ENCODE measurements at places on chromosomes 11 and 22.
A peak's percentile ranks its signal among the peaks of the same experiment; 100 is the strongest.

DNA sequence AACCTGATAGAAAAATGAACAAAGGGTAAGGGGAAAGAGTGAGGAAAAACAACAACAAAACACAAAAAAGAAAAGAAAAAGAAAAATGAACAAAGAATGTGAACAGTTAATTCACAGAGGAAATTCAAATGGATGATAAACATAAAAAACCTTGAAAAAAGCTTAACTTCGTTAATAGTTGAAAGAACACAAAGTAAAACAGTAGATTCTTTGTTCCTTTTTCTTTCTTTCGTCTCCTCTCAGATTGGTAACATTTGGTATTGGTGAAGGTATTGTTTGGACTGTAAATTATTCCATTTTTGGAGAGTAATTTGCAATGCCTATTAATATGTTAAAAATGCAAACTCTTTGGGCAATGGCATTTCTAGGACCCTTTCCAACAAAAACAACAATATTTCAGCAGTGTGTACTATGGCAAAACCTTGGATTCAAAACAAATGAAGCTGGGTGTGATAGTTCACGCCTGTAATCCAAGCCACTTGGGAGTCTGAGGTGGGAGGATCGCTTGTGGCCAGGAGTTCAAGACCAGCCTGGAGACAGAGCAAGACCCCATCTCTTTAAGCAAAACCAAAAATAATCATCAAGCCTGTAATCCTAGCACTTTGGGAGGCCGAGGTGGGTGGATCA is 3.3 kb upstream of the BACE1 start:
- no peak for DNase-seq

DNA sequence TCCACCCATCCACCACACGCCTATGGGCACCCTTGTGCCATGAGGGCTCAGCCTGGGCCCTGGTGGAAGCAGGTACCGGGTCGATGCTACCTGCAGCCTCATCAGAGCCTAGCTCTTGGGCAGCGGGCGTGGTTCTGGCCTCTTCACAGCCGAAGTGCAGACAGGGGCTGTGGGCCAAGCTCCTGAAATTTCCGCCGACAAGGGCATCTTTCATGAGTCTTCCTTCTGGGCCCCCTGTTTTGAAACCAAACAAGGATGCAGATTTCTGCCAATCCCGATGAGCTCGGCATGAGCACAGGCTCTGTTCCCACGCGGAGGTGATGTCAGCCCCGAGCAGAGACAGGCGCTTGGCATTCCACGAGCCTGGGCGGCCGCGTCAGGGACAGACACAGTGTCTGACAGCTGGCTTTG is 22.6 kb upstream of the MGAT3 start:
- no peak for DNase-seq

DNA sequence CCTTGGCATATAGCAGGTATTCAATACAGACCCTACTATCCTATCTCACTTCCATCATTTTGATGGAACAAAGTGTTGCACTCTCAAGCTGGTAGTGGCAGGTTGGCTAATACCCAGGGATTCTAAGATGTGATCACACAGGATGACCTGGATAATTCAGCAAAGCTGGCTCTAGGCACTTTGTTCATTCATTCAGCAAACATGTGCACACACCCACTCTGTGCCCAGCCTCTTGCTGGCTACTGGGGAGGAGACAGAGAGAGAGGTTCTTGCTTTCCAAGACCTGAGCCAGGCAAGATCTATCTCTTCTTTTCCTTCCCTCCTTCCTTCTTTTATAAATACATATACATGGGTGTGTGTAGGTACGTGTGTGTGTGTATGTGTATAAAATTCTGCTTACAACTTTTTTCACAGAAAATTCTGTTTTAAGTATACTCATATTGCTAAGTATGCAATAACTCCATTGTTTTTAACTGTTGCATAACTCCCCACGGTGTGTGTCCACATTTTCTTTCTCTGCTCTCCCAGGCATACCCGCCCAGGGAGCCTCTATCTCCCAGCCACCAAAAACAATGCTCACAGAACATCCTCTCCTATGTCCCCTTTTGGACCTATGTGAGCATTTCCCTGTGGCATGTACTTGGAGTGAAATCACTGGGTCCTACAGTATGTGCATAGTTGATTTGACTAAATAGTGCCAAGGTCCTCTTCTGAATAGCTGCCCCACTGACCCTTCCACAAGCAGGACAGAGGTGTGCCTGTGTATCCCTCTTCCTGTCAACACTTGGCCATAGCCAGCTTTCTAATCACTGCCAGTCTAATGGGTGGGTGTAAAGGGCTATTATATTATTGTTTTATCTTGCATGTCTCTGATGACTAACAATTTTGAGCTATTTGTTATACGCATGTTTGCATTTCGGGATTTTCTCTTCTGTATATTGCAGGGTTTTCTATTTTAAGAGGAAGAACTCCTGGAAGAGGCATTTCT is 27.5 kb downstream of the CLPB start:
- no peak for DNase-seq

DNA sequence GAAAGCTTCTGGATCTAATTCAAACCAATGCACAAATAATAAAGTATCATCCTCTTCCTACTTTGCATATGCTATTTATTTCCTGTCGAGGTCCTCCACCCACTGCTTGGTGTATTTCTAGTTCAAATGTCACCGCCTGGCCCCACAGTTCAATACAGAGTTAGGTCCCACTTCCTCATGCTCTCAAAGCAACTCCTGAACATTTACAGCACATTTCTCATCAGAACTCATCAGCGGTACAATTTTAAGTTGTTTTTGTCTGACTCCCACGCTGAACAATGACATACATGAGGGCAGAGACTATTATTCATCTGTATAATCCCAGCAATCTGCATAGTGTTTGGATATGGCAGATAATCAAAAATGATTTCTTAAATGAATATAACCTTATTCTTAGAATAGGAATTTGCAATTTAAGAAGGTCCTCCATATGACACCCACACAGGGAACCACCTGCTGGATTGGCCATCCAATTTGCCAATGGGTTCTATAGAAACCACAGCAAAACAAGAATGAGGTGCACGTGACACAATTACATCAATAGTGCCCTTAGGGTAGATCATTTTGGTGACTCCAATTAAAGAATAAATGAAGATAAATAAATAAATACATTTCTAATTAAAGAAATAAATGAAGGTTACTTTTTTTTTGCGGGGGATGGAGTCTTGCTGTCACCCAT is 54.2 kb downstream of the SLC25A17 start:
- DNase-seq, result no peak

GRCh38 chr11:22802861-22803260 is 26.7 kb downstream of the SVIP start:
- DNase-seq, result no peak

GRCh38 chr11:61522881-61523280 is 14.3 kb downstream of the LRRC10B start:
- DNase-seq, result no peak

DNA sequence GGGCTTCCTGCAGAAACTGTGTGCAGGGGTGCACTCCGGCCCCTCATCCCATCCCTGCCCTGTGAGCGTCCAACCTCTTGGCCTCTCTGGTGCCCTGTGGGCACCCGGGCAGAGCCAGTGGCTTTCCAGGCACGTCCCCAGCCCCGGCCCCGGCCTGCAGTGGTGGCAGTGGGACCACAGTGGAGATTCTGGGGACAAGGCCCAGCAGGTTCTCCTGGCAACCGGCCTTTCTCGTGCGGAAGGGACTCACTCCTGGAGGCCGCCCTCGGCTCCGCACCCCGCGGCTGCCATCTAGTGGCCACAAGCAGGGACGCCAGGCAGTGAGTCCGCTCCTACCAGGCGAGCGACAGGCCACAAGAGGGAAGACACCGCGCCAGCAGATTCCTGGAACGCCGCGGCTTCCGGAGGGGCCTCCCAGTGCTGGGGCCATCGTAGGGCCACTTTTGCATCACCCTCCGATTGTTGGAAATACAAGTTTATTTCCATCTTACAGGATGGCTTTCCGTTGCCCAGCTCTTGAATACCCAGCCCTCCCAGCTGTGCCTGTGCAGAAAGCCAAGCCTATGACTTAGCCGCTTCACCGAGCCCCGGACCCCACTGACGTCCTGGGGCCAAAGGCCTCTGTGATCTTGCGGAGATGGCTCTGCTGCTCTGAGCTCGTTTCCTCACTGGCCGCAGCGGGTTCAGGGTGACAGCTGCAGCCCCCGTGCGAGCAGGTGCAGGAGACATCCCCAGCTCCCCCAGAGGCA is 357.3 kb downstream of the CTTN start:
- peak; percentile 80 for DNase-seq

- DNase-seq, result no peak
Measured at GRCh38 chr11:84855508-84856245, 771.5 kb downstream of the DLG2 start.

- no peak for DNase-seq
Measured at GRCh38 chr22:47174671-47175112, 412.2 kb downstream of the TBC1D22A start.

GRCh38 chr11:108947654-108948570 is 283.0 kb downstream of the DDX10 start:
- peak; percentile 77 for DNase-seq

GRCh38 chr11:47234669-47235100 is 13.9 kb downstream of the ACP2 start:
- no peak for DNase-seq

GRCh38 chr22:36765131-36765942 is 10.6 kb downstream of the IFT27 start:
- no peak for DNase-seq

GRCh38 chr11:71293961-71294782 is 41.8 kb upstream of the SHANK2 start:
- DNase-seq, result no peak

GRCh38 chr22:49081261-49081666 is 746.4 kb downstream of the BRD1 start:
- DNase-seq, result no peak

- DNase-seq, result no peak
Measured at GRCh38 chr11:14306481-14306880, 52.5 kb downstream of the RRAS2 start.

DNA sequence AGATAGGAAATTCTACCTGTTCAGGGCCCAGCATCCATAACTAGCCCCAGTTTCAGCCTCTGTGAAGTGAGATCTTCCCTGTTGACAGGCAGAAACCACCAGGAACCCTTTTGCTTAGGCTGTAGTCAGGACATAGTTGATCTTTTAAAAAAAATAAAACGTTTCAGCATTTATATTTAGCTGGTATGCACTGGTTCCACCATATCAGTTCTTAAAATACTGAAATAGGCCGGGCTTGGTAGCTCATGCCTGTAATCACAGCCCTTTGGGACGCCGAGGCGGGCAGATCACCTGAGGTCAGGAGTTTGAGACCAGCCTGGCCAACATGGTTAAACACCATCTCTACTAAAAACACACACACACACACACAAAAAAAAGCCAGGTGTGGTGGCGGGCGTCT is 35.3 kb downstream of the GALNT18 start:
- no peak for DNase-seq

DNA sequence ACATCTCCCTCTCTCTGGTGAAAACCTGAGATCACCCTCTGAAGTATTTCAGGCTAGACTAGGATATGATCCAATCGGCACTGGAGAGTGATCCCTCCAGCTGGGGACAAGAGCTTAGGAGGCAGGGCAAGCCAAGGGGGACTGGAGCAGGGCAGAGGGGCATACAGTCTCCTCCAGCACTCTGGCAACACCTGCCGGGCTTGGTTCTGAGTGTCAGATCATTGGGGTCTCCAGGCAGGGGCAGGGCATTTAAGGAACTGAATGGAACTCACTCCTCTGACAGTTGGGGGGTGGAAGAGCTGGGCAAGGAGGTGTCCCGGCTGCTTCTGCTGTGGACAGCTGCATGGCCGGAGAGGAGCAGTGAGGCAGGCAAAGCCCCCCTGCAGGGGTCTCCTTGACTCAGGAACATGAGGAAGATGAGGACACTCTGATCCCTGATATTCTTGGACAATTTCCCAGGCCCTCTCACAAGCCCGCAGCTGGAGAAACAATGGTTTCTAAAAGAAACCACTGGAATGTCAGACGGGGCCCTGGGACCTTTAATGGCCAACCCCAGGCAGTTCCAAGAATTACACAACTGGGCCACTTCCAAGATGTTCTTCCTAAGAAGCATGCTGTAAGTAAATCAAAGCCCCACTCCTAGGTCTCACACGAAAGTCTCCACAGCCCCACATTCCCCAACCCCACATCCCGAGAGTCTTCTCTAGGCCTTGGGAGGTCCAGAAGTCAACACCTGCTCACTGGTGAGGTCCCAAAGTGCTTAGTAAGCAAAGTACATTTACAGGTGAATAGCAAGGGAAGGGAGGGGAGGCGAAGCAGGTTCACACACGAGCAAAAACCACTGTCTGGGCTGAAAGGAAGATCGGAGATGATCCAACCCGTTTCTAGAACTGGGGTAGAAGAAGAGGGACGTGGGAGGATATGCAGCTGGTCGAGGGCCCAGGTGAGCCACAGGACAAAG is 1.2 kb upstream of the CCDC86 start:
- DNase-seq, result no peak

GRCh38 chr11:66905631-66906030 is 48.8 kb downstream of the LRFN4 start:
- no peak for DNase-seq

DNA sequence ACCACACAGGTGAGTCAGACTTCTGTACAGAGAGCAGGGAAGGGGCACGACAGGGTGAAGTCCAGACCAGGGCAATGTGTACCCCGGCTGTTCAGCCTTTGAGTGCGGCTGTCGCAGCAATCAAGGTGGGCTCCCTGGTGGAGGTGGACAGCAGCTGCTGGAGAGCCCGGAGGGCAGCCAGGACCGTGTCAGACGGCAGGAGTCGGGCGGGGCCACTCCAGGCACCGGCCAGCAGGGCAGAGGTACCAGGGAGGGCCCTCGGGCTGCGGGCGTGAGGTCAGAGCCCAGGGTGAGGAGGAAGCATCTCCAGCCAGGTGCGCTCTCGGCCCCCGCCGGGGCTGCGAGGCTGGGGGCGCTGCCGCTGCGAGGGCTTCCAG is 802 bp upstream of the PIM3 start:
- DNase-seq, result peak; percentile 38
